ENCODE measurements at places on chromosomes 12 and 14.
A peak's percentile ranks its signal among the peaks of the same experiment; 100 is the strongest.

DNA sequence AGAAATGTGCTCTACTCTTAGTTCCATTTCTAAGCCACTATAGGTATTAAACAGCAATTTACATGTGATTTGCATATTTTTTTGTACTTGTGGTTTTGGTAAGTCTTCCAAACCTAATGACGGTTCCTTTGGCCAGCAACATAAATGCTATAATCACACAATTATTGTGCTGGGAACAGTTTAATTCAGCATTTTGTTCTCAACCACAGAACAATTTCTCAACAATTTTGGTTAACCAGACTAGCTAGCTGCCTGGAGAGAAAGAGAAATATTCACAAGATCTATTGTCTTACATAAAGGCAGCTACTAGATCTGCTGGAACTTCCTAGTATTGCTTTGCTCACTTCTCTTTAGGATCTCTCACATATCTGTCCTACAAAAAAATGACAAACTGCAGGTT lies 265.3 kb downstream of the SOX5 start:
- no peak for DNase-seq

GRCh38 chr14:24411443-24412389 lies 12.9 kb downstream of the NYNRIN start:
- peak; percentile 40 for DNase-seq

DNA sequence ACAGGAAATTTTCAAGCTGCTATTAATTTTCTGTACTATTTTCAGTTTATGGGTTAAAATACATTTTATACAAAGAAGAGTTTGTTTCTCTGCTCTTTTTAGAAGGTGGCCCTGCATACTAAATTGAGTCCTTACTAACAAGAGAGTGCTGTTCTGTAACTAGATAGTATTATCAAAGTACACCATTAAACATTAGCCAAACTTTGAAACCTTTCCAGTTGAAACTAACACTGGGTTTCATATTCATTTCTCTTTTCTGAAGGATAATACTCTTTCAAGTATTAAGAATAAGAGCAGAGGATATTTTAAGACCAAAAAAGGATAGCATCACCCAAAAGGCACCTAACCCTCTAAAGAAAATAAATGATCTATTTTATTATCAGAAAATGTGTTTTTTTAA lies 47.2 kb downstream of the PEBP1 start:
- DNase-seq = no peak

- no peak for DNase-seq
These were observed 22.4 kb downstream of the CALM1 start for GRCh38 chr14:90419200-90419599.

DNA sequence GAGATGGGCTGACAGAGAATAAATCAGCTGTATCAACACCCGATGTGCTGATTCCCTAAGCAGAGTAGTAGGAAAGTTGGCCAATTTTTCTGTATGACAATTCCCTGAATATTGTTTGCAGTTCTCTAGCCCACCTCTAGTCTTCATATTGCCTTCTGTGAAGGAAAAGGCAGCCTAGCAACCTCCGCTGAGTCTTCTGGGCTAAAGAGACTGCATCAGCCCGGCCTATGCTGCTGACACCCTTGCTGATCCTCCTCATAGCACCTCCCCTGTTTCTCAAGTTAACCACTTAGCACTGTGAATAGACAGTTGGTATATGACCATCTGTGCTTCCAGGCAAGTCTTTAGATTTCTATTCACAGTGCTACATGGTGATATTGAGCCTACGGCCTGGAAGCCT lies 161.1 kb upstream of the EGLN3 start:
- no peak for DNase-seq

- no peak for DNase-seq
These were observed 452.1 kb upstream of the PDE3A start for GRCh38 chr12:19916196-19916753.

DNA sequence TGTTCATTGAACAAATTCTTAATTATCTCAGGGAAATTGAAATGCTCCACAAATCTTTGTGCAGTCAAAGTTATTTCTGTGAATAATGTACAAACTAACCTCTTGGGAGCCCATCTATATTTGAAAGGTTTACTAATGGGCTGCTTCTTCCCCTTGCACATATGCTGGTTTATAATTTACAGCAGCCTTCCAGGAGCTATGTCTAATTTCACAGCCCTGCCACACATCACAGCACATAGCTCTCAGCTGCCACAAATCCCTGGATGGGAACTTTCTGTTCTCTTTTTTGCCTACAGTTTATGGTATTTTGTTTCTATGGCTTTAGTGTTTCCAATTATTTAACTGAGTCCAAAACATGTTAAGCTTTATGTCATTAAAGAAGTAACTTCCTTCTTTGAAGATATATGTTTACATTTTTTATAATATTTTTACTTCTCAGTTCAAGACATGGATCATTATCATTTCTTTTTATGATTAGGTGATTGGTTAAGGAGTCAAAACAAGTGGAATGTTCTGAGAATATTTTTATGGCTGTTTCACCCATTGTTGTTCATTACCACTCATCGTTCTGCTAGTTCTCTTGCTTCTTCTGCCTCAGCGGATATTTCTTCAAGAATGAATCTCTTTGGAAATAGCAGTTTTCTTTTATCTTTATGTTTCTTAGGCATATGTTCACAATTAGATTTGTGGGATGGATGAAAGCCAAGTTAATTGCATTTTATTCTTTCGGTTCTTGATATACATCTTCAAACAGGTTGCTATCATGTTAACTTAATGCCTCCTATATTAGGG lies 475.6 kb upstream of the MIS18BP1 start:
- DNase-seq = no peak

- no peak for DNase-seq
These were observed 14.6 kb downstream of the GTF2A1 start for GRCh38 chr14:81206115-81206514.

DNA sequence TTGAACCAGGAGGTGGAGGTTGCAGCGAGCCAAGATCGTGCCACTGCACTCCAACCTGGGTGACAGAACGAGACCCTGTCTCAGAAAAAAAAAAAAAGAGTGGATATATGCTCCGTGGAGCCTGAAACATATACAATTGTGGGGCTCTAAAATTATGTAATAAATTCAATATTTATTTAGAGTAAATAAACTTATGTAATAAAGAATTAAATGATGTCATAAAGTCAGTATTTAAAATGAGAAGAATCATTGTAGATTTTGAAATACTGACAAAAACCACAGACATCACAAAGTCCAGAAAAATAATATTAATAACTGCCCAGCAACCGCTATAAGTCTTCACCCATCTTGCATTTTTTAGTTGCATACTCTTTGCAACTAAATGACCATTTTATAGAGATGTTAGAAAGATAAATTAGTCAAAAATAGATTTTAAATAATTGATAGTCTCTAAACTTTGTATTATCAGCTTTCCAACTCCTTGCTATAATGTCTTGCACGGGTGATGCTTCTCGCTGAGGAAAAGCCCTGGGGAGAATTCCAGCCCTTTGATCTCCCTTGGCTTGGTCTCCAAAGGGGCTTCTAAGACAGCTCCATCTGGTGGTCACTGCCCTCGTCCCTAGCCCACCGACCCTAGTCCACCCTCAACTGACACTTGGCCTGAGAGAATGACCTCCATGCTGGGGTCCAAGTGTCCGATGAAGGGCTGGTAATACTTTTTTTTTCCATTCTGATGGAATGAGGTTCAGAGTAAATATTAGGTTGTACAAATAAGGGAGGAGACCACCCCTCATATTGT lies 7.9 kb upstream of the TMBIM6 start:
- DNase-seq = no peak

DNA sequence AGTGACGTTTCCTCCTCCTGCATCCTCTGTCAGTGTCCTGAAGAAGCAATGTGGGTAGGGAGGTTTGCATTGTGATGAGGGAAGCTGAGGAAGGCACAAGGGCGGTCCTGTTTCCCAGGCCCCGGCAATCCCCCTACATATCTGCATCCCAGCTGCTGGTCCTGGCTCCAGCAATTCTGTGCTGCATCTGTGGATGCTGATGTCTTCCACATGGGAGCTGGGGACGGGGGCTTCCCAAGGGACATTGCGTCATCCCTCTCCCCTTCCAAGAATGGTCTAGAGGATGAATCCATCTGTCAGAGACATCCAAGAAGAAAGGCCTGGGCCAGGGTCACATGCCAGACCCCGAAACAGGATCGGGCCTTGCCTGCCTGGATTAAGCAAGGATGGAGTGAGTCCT lies 52.1 kb downstream of the TSPAN11 start:
- no peak for DNase-seq

- no peak for DNase-seq
These were observed 465.0 kb upstream of the SOX5 start for GRCh38 chr12:24414480-24414879.

DNA sequence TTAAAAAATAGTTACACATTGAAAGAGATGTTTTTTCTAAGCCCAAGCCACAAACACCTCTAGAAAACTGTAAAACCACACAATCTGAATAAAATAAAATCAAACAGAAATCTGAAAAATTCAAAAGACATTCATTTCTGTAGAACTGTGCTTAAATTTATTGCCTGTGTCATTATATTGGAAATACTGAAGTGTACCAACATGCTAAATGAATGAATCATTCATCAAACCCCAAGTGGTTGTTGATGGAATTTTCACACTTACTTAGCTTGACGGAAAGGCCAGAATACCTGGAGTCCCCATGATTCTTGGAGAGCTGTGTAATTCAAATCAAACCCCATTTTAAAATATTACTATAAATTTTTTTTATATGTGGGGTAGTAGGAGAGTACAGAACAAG lies 2.7 kb downstream of the KITLG start:
- no peak for DNase-seq

DNA sequence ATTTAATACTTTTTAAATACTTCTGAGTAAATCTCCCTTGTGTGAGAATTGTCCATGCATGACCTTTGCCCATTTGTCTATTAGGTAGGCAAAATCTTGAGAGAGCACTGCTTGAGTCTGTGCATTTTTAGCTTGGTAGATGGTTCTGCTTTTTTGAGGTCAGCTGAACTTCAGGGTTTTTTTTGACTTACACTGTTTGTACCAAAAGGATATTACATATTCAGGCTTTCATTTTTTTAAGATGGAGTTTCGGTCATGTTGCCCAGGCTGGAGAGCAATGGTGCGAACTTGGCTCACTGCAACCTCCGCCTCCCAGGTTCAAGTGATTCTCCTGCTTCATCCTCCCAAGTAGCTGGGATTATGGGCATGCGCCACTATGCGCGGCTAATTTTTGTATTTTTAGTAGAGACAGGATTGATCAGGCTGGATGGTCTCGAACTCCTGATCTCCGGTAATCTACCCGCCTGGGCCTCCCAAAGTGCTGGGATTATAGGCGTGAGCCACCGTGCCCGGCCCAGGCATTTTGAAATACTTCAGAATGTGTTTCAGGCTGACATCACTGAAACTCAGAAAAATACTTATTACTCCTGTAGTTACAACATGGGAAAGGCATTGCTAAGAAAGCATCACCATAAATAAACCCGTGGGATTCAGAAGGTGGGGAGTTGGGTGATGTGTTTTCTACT lies 11.1 kb downstream of the RASSF3 start:
- no peak for DNase-seq

DNA sequence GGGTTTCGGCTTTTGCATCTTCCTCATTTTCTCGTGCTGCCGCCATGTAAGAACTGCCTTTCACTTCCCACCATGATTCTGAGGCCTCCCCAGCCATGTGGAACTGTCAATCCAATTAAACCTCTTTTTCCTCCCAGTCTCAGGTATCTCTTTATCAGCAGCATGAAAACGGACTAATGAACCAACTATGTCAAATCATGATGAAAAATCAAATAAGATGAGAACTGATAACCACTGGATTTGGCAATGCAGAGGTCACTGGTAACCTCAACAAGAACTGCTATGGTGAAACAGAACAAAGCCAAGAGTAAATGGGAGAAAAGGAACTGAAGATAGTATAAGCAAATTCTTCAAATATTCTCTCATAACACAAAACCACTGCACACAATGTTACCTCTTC lies 6.0 kb downstream of the EML5 start:
- no peak for DNase-seq

- DNase-seq = no peak
These were observed 24.4 kb downstream of the FBRSL1 start for GRCh38 chr12:132514216-132514820.

DNA sequence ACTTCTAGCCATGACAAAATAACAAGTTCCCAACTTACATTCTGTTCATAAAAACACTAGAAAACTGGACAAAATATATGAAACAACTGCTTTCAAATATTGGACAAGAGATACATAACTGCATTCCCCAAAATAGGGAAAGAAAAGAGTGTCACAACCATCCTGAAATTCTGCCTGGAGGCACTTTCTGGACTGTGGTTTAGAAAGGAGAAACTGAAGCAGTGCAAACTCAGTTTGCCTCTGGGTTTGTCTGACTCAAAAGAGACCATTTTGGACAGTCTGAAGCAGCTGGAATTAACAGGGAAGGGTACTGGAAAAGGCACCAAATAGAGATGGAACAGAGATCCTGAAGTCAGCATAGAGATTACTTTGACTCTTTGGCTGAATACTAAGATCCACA lies 11.3 kb upstream of the SYT1 start:
- DNase-seq = no peak

DNA sequence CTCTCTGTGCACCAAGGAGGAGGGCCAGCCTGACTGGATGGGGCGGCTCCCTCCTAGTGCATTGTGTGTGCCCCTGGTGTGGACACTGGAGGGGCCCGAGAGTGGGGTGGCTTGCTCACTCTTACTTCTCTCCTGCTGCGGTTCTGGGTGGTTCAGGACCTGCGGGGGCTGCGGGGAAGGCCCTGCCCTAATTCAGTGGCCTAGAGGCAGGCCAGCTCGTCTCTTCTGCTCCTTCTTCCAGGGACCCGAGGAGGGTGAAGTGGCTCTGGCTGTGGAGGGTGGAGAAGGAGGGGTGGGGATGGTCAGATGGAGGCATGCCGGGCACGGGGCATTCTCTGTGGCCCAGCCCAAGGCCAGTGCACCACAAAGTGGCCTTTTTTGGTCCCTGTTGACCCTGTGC lies 87.1 kb downstream of the BEGAIN start:
- DNase-seq = no peak

DNA sequence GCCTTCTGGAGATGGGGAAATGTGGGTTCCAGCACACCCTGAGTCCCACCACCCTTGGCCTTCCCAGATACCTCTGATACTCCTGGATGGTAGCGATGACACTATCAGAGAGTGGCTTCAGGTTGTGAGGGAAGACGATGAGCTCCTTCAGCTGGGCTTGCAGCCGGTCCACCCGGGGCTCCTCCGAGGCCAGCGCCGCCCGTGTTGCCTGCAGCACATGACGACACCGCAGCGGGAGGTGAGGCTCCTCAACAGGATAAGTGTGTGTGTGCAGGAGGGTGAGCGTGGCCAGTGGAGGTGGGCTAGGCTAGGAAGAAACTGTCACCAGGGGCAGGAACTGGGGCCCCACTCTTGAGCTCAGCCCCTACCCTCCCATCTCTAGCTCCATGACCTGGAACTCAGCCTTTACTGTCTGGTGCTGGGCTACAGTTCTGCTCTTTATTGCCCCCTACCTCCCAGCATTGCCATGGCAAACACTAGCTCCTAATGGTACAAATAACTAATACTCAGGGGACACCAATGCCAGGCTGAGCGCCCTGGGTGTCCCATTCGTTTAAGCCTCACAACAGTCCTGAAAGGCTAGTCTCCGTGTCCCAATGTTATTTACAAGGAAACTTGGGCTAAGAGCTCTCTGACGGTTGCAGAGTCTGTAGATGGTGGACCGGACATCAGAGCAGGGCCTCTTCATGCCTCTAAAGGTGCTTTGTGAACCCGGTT lies 64.1 kb downstream of the SYNE3 start:
- peak; percentile 12 for DNase-seq
